ENCODE measurements at places on chromosomes 5 and 9.

GRCh38 chr5:125181955-125182354 is 435.5 kb upstream of the ZNF608 start:
- DNase-seq = no peak

DNA sequence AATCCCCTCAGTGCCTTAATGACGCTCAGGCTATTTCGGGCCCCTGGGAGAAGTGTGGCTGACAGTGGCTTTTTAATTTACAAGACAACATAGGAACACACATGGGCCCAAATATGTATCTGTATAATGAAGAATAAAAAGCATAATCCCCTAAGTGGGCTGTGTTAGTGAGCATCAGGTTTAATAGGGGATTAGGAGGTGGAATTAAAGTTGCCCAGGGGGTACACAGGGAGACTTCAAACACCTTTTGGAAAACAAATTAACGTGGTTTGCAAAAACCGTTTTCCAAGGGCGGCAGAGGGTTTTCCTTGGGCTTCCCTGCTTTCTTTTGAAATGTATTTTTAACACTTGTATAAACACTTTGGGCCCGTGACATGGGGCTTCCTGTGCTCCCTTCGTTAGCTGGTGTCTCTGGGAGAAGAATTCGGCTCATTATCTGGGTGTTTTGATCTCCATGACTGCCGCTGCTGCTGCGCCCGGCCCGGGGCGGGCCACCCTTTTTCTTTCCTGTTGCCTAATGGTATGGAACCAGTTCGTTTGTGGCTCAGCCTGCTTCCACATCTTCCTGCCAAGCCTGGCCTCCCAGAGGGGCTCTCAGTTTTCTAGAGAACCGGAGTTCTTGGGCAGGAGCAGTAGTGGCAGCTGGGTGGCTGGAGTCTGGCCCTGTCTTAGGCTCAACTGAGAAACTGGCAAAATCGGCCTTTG is 173.0 kb downstream of the MACROH2A1 start:
- DNase-seq = peak; percentile 90

- no peak for DNase-seq
Measured at GRCh38 chr5:88287302-88287701, 18.7 kb upstream of the TMEM161B start.

GRCh38 chr5:119275601-119276173 is 80.1 kb upstream of the TNFAIP8 start:
- DNase-seq = peak; percentile 57

DNA sequence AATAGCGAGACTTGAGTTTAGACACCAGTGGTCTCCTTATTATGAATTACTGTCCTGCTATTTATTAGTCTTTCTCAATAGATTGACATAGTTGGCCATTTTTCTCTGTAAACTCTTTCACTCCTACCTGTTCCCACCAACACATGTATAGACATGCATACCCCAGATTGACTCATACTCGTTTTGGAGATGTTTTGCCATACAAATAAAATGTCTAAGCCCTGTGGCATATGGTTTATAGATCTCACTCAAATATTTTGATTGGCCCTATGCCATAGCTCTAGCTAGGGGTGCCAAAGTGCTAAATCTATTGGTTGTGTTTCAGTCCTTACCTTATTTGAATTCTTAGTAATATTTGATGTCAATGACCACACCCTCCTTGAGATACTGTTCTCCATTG is 42.3 kb downstream of the CAMK4 start:
- DNase-seq = no peak

DNA sequence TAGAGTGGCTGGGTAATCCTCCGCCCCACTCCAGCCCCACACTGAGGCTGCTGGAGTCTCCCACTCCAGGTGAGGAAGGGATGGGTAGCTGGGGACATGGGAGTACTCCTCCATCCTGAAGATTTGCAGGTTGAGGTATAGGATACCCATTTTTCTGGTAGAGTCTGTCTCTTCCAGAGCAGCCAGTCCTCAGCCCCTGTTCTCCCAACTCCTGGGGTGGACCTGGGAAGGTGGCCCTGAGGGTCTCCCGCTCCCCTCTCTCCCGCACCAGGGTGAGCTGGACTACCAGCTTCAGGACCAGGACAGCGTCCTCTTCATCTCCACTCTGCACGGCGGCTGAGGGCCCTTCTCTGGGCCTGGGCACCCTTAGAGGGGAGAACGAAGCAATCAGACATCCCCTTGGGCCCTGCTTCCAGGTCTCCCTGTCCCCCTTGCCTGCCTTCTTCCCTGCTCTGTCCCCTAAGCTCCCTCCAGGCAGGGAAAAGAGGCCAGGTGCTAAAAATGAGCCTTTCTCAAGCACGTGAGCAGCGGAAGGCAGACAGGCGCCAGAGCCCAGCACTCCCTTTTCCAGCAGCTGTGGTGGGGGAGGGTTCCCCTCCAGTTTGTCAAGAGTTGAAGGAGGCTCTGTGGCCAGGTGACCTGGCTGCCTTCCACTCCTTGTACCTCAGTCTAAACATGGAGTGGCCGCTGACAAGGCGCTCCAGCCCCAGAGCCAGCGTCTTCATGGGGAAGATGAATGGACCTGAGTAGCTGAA is 18.4 kb downstream of the URM1 start:
- DNase-seq = peak; percentile 73

DNA sequence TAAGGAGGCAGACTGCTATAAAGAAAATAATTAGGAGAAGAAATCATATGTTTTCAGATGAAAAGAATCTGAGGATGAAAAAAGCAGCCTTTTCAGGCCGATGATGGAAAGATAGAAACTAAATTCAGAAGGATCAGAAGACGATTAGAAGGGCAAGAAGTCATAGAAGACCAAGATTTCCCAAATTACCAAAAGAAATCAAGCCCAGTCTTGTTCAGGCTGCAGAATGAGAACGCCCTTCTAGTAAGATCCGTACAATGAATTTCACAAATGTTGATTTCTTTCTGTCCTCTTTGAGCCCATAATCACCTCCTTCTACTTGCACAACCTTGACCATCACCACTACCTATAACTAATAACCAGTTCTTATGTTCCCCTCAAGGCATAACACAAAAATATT is 114.6 kb upstream of the CCDC152 start:
- no peak for DNase-seq

GRCh38 chr9:70586476-70586875 is 172.0 kb upstream of the KLF9 start:
- DNase-seq = peak; percentile 70

DNA sequence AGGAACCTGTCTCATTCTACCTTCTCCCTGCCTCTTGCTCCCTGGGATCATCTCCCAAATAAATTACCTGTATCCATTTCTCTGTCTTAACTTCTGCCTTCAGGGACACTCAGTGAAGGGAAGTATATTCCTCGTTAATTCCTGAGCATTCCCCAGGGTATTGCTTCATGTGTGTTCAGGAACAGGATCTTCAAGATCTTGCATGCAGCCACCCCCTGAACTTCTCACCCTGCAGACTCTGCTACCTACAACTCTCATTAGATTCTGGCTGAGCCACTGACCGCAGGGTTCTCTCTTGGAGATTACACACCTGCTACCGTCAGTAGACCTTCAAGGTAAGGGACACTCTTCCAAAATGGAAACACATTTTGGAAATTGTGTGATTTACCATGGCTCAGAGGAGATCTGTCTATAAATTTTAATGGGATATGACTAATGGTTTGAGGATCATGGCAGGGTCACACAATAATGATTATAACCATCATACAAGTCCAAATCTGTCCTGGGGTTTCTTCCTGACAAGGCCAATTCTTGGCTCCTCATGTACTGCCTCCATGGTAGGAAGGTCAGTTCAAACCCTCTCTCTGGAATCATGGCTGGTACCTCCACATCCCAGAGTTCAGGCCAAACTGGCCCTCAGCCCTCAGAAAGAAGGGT is 38.9 kb upstream of the UGCG start:
- peak; percentile 11 for DNase-seq

DNA sequence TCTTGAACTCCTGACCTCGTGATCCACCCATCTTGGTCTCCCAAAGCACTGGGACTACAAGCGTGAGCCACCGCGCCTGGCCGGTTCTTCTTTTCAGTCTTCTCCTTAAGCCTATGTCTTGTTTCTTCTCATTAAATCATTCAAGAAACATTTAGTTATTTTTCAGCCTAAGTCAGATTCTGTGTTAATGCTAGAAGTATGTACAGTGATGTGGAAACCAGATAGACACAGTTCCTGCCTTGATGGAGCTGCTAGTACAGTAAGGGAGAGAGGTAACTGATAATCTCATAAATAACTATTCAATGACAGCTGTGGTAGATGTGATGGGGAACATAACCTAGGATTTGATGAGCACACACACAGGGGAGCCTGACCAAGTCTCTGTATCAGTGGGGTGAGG is 46.3 kb upstream of the NR3C1 start:
- DNase-seq = no peak

DNA sequence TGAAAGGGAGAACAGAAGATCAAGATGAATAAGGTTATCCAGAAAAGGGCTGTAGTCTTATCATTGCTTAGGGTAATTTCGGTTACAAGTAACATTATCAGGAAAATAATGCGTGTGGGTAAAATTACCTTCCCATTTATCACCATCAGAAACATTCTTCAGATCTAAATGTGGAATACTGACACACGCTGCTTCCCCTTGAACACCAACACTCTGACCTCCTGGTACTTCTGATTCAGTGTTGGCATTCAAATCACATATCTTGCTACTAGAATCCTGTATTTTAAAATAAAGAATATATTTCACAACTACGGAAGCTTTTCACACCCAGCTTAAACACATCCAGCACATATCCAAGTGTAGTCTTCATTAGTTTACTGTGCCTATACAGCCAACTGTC is 70.2 kb downstream of the PKD2L2 start:
- no peak for DNase-seq

DNA sequence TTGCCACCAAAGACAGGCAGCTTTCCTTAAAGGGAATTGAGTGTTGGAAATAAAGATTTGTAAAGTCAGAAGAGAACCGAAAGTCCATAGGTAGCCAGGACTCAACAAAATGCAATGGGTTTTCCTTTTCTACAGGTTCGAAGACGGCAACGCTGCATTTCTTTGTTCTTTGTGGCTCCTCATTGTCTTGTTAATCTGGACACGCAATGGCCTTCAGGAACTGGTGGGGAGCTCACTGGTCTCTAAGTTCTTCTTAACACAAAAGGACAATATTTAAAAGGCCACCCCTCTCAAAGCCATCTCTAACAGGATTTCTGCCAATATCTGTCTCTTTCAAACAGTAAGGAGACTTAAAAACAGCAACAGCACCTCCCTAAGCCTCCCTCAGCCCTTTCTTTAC is 170.6 kb downstream of the RMI1 start:
- DNase-seq = no peak

- no peak for DNase-seq
Measured at GRCh38 chr9:136216541-136217244, 11.8 kb upstream of the LHX3 start.

DNA sequence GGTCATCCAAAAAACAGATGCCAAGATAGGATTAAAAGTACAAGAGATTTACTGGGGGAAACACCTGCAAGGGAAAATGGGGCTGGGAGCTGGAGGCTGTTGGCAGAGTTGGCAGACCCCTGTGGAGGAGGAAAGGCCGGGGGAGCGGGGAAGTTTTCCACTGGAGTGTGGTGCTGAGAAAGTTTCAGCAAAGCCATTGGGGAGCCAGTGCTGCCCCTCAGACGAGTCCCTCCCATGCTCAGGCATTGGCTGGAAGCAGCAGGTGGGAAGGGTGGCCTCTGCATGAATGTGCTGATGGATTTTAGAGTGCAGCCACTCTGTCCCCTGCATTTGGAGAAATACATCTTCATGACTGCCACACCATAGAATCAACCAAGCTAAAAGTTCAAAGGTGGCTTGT is 52.8 kb downstream of the TTC1 start:
- DNase-seq = no peak

GRCh38 chr5:13997514-13997913 is 53.0 kb upstream of the DNAH5 start:
- no peak for DNase-seq

DNA sequence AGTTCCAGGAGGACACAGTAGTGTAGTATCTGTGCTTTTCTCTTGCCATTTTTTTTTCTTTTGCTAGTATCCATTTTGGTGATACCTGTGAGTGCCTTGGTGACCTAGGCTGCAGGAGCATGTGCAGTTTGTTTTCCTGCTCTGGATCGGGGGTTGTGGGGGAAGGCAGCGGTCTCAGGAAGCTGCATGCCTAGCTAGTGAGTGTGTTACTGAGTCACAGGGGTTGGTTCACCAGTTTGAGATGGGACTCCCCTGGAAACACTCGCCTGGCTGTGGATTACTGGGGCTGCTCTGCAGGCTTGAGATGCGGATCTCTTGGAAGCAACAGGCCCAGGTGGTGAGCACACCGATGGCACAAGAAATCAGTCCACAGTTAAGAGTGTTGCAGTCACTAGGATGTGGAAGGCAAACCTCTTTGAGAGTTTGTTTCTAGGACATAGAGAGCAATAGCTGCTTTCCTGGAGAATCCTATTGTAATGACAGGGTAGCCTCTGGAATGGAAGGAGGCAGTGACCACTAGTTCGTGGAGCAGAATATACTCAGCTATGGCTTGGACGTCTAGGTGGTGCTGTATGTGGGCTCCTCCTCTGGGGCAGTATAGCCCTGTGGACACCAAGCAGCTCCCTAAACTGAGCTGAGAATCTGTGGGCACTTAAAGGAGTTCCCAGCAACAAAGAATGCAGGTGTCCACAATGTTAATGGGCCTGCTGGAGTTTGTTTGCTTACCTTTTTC is 20.0 kb upstream of the SPATA31E1 start:
- no peak for DNase-seq

GRCh38 chr5:158276692-158277091 is 417.7 kb upstream of the CLINT1 start:
- DNase-seq = no peak

- DNase-seq = no peak
Measured at GRCh38 chr5:14739981-14740380, 75.5 kb downstream of the OTULIN start.

GRCh38 chr9:94593459-94594345 is at the start of gene FBP2:
Gene FBP2 (minus strand): TSS chr9:94593824. CDS start chr9:94593726, 98 bp downstream.
- peak; percentile 49 for DNase-seq

- DNase-seq = no peak
Measured at GRCh38 chr5:133425764-133426163, 186.6 kb downstream of the FSTL4 start.

DNA sequence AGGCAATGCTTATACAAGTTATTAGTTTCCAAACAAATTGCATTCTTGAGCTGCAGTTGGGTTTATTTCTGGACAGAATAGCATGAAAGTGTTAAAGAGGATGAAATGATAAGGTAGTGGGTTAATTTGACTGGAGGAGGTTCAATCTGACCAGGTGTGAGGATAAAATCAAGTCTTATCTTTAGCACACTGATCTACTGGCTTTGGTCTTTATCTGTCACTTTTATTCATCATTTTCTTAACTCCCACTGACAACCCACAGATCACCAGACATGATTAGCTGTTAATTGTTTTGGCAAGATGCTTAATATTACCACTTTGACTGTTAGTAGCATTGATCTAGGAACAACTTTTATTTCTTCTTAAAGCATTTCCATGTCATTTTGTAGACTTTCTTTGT is 74.4 kb upstream of the CNTLN start:
- DNase-seq = no peak

GRCh38 chr5:159601216-159601615 is 270.9 kb upstream of the IL12B start:
- no peak for DNase-seq

GRCh38 chr5:58239731-58240130 is 220.2 kb downstream of the PLK2 start:
- no peak for DNase-seq

- DNase-seq = no peak
Measured at GRCh38 chr5:180161420-180162303, 47.3 kb downstream of the RASGEF1C start.

- no peak for DNase-seq
Measured at GRCh38 chr5:89449392-89450148, 566.6 kb upstream of the MEF2C start.

GRCh38 chr9:90847971-90848370 is 46.4 kb downstream of the SYK start:
- no peak for DNase-seq

Data from tongue (tissue), 3 donors.